Naive B cell (primary cell): ENCODE measurements at places on chromosomes 6 and 20.

DNA sequence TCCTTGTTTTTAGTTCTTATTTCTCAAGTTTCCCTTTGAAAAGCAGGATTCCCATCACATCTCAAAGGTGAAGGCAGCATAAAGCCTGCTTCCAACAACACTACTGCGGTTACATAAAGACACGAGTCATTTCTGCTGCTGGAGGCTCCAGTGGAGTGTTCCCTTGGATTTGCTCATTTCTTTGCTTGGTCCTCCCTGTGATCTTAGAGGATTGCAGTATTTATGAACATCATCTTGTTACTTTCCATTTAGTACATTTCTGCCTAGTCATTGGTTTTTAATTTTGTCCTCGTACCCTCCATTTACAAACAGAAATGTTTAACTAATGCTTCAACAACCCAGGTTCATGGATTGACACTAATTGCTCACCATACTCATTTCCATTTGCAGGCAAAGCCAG lies 298.8 kb downstream of the ZNF217 start:
- no peak for DNase-seq

DNA sequence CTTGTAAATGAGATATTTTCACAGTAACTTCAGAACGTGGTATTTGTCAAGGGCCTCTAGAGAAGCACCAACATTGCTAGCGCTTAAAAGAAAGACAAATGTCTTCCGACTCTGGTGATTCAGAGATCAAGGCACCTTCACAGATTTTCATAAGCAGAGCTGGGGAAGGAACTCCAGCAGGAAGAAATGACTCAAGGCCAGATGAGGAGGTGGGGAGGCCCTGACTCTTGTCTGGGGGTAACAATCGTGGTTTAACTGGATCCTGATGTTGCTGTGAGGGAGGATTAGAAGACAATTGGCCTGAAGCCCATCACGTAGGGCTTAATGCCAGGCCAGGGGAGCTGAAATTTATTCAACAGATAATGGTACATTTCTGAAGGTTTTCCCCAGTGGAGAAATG lies 122.9 kb upstream of the QKI start:
- DNase-seq = no peak

DNA sequence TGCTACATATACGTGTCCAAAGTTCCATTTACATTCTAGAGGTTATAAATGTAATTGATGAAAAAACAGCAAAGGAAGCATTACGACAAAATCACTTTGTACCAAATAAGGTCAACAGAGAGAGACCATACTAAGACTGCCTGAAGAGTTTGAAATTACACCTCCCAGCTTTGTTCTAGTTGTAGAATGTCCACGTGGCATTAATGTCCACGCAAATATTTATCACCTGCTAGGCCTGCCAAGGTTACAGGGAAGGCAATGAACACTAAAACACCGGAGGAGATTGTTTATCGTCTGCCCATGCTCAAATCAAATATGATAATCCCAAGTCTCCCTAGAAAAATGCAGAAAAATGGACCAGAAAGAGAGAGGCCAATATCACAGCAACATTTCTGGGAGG lies 6.2 kb downstream of the RALGAPA2 start:
- DNase-seq = no peak

DNA sequence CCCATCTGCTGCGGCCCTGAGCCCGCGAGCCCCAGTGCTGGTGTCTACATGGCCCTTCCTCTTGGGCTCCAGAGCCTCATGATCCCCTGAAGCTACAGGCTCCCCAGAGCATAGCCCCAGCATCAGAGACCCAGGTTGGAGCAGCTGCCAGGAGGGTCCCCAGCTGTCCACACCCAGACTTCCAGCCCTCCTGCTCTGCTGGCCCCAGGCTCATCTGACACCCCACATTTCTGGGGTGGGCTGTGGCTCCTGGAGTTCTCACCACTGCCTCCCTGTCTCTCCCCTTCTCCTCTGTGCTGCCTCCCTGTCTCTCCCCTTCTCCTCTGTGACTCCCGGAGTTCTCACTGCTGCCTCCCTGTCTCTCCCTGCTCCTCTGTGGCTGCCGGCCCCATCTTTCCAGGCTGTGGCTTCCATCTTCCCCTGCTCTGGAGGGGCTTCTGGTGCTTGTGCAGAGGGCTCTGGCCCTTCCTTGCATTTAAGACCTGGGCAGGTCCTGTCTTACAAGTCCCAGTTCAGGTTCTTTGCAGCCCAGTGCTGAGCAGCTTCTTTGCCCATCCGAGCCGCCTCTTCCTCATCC lies 108.1 kb downstream of the ERMARD start:
- no peak for DNase-seq
